ENCODE measurements at places on chromosomes 13 and 19. TPM values are rescaled to one million over a fixed set of nuclear protein-coding genes. Genes with fewer than 3 reads are reported as not detected.
A peak's percentile ranks its signal among the peaks of the same experiment; 100 is the strongest.

The DENND1C gene
- 37.5 TPM for polyA plus RNA-seq

DNA sequence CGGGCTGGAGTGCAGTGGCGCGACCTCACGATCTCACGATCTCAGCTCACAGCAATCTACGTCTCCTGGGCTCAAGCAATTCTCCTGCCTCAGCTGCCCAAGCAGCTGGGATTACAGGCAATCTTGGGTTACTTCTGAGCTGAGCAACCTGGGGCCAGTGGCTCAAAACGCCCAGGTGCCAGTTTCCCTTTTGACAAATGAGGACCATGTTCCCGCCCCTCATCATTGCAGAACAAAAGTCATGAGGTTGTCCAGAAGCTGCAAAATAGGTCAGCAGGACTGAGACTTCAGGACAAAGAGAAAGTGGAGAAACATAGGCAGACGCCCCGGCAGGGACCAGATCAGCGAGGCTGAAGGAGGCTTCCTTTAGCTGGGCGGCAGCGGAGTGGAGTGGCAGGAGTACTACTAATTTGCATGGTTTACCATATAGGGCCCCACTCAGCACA, 3.3 kb upstream of the ADGRE5 start:
- DNase-seq, result no peak

The HSH2D gene
- polyA plus RNA-seq, result 0.30 TPM

DNA sequence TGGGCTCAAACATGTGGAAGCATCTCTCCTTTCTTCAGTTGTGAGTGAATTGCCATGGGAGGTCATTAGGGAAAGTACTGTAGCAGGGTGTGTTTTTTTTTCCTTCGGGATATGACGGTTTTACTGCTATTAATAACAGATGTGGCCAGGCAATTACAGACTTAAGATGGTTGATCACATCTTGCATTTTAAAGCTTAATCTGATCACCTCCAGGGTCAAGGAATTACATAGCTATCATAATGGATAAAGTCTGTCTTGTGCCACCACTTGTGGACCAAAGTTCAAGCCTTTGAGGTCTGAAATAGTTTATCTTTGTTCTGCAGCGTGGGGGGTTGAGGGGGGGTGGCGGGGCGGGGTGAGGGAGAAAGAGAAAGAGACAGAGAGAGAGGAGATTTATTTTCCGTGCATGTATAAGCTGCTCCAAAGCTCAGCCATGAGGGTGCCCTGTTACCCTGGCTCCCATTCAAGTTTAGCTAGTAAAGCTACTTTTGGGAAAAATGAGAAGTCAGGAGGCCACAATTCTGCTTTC, 5.5 kb upstream of the SERP2 start:
- DNase-seq, result no peak

DNA sequence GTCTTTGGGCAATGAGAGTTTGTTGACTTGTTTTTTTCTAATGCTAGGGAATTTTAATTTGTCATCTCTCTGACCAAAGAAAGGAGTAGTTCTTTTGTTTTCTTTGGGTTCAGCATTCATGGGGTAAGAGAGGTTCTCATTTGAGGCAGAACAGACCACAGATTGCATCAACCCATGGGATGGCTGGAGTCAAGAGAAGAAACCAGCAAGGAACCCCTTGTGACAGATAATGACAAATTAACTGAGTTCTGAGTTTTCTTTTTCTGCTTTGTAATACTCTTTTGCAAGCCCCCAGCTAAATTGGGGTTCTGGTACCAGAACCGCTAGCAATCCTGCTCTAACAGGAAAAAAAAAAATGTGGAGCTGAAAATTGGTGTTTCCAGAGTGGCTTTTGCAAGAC, 864.1 kb downstream of the DIAPH3 start:
- no peak for DNase-seq

DNA sequence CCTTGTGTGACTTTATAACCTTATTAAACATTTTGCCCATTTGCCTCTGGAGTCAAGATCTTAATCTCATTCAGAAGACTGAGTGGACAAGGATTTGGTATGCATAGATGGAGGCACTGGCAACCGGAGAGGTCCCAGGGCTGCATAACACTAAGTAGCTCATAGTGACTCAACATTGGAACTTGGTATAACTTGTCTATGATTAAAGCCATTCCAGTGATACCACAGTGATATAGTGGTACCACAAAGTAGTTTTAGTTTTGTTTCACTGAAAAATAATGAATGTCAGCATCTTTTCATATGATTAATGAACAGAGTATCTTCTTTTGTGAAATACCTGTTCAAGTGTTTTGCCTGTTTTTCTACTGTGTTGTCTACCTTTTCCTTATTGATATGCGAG, 26.4 kb downstream of the CDK8 start:
- DNase-seq, result no peak

The EXOC3L2 gene
- polyA plus RNA-seq, result 8.2 TPM

- DNase-seq, result peak; percentile 32
Observed at GRCh38 chr19:21698215-21698614, 69.2 kb downstream of the ZNF100 start.

DNA sequence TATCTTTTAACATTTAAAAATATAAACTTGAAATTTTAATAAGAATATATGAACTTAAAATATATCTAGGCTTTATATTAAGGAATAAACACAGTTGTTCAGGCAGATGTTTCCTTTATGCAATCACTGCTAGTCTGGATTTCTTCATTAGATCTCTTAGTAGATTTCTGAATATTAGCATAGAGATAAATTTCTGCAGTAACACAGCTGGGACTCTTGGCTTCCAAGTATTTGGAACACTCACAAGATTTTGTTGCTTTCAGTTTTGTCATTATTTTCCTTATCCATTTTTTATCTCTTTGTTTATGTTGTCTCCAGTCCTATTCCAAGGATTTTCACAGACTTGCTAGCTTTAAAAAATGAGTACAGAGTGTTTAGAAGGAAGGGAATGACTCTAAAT, 857.1 kb downstream of the GPC5 start:
- DNase-seq, result no peak

The RUBCNL gene
- polyA plus RNA-seq, result 2.3 TPM

GRCh38 chr19:33505823-33506222, 15.8 kb downstream of the PEPD start:
- DNase-seq, result no peak

DNA sequence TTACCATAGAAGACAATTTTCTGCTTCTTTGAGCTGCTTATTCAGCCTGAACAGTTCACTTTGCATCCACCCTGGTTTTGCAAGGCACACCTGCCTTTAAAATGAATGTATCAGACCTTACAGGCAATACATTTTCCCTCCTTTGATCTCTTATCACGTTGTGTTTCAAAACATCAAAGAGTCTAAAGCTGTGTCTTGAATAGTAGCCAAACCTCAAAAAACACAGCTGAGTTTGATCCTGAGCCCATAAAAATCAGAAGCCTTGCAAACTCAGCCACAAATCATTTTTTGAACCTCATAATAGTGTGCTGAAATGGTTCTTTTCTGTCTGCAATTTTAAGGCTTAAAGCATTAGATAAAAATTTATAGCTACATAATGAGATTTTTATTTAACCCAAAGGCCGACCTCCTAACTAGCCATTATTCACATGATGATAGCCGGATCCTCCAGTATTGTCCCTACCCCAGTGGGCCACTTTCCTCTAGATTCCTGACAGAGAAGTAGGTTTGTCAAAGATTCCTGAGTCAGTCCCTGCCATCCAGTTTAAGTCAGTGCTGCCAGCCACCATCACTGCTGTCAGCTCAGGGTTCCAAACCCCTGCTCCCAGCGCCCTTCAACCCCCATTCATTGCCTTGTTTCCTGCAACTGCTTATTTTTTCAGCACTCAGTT, 71.8 kb downstream of the CAB39L start:
- peak; percentile 66 for DNase-seq

The ZNF568 gene
- 22.5 TPM for polyA plus RNA-seq

GRCh38 chr13:60332682-60333081, 64.3 kb upstream of the TDRD3 start:
- no peak for DNase-seq

- no peak for DNase-seq
Observed at GRCh38 chr19:3710265-3710812, 2.2 kb downstream of the TJP3 start.

DNA sequence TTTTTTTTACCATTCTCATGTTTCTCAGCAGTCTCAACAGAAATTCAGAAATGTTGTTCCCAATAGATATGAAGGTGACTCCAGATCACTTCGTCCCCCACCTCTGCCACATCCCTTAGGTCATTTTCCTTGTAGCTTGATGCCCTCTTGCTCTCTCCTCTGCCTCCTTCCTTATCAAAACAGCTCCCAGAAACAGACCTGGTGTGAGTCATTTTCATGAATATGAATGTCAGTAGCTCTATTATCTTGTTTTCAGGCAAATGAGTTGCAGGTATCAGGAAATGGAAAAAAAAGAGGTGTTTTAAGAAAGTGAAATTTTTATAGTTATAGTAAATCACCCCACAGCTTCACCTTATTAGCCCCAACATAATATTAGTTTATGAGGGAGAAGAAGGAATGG, 539.3 kb downstream of the SUCLA2 start:
- no peak for DNase-seq

The MBD3L3 gene
- not detected for polyA plus RNA-seq

GRCh38 chr13:65330691-65331090, 1899.4 kb downstream of the PCDH9 start:
- DNase-seq, result no peak

The SIGLEC7 gene
- polyA plus RNA-seq, result 0.34 TPM

DNA sequence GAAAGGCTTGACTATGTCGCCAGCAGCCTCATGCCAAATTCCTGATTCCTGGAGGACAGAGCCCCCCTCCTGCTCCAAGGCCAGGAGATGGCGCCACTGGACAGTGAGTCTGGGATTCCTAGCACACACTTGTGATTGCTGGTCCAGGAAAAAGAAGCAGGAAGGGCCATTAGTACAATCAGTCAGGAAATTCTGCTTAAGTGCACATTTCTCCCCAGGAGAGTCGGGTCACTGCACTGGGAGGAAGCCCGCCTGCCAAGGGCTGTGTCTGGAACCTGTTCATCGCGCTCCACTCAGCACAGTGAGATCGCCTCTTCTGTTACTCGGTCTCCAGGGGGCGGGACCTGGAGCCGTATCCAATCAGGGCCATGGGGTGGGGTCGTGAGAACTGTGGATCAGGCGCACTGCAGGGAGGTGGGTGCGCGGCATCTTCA, 65.1 kb downstream of the ZNF823 start:
- peak; percentile 81 for DNase-seq

- DNase-seq, result no peak
Observed at GRCh38 chr19:4012092-4012974, 4.8 kb downstream of the PIAS4 start.

- DNase-seq, result no peak
Observed at GRCh38 chr19:27780367-27781075, 1432.4 kb downstream of the UQCRFS1 start.

DNA sequence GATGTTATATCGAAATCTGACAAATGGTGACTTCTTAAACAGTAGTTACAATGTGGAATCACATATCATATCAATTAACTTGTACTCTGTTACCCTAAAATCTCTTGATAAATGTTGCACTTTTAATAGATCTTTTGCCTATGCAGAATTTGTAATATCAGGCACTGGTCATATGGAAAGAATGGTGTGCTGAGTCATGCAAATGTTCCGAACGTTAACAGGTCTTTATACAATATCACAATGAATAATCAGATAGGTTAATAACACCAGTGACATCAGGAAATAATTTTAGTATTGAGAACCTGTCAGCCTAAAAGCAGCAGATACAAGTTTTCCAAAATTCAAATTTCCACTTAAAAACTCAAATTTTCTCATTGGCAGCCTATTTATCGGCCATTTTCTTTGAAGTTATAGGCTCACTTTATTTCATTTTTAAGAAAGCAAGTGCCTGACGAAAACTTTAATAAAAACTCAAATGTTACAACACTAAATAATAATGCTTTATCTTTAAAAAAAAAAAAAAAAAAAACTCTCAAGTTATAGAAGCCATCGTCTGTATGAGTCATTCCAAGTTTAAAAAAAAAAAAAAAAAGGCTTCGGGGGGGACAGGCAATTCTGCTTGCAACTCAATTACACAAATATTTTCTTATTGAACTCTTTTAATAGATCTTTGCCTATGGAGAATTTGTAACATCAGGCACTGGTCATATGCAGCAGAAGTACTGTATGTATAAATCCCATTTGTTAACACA, 180.9 kb downstream of the DIAPH3 start:
- DNase-seq, result no peak

DNA sequence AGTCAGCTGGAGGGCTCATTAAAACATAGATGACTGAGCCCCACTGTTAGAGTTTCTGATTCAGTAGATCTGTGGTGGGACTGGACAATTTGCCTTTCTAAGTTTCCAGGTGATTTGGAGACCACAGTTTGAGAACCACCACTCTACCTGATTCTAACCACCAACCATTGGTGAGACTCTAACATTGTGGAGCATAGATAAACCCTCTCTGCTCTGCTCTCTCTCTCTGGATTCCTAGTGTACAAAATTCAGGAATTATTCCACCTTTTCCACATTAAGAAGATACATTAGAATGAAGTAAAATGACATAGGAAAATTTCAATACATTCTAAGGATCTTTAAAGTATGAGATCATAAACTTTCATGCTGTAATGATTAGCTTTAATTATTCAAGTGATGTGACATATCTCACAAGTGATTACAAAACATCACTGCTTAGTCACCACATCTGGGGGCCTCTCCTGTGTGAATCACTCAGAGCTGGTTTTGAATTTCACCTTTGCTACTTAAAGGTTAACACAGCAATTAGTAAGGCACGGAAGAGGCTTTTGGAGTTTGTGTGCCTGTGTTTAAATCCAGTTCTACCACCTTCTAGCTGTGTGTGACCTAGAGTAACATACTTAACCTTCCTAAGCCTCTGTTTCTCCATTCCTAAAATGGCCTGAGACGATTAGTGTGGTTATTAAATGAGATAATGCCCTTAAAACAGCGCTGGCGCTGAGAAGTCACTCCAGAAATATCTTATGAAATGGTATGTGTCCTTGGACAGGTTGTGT, 78.5 kb upstream of the NBEA start:
- DNase-seq, result no peak

DNA sequence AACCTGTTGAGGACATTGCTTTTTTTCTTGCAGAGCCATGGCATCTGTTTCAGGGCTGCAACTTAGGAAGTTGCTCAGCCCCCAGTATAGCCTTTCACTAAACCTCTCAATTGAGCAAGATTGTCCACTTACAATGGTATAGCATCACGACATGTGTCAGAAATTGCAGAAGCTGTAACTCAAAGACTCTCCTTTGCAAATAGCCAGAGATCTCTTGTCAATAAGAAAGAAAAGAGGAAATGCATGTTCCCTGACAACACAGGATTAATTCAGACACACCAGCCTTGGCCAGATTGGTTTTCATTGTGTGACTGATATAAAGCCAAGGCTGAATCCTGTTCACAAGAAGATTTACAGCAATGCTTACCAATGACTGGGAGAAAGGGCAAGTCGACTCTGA, 38.7 kb upstream of the CYSLTR2 start:
- no peak for DNase-seq
